ENCODE measurements at places on chromosomes 2 and 18. TPM values are rescaled to one million over a fixed set of nuclear protein-coding genes. Genes with fewer than 3 reads are reported as not detected.

RAB31 gene
- 48.6 TPM for total RNA-seq

ANAPC1 gene
- total RNA-seq = 54.8 TPM

CD207 gene
- not detected for total RNA-seq

GPR39 gene
- total RNA-seq = 3.2 TPM

PAIP2B gene
- total RNA-seq = under 0.01 TPM

TCF7L1 gene
- total RNA-seq = 4.3 TPM

TEKT4 gene
- not detected for total RNA-seq

DNA sequence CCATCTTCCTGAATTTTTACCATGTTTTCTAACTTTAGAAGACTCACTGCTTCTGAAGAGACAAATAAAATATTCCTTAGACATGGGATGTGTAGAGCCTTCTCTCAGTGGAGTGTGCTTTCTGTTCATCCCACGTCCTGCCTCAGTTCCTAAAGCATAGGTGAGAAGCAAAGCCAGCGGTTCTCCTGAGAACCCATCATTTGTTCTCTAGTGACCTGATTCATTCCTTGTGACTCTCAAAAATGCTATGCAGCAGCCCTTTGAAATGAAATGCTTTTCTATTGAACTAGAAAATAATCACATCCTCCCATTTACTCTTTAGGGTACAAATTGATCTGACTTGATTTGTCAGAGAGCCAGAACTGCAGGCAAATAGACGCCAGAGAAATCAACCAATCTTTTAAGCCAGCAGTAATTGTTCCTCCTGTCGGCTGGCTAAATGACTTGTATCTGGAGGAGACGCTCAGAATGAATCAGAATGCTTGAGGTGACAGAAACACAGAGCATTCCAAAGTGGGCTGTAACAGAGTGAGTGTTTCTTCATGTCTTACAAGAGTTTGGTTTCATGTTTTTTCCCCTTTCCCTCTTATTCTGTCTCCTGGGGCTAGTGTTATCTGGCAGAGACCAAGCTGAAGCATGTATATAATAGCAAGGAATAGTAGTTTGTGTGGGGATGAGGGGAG is 81.3 kb upstream of the TMEM178A start:
- DNase-seq = peak; percentile 53

DNA sequence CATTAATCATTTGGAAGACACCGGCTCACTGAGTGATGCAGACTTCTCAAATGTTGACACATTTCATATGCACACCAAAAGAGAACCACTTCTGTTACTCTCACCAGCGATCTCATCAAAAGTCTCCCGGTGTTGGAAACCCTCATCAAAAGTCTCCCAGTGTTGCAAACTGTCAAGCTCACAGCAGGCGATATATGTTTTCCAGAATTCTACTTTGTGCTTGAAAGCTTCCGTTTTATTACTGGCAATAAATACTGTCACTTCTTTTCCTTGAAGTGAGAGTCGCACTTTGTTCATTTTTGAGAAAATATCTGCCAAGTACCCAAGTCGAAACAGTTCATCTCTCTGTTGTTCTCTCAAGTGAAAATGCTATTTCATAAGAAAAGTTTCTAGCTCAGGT is 20.5 kb downstream of the MLPH start:
- DNase-seq = peak; percentile 37

DNA sequence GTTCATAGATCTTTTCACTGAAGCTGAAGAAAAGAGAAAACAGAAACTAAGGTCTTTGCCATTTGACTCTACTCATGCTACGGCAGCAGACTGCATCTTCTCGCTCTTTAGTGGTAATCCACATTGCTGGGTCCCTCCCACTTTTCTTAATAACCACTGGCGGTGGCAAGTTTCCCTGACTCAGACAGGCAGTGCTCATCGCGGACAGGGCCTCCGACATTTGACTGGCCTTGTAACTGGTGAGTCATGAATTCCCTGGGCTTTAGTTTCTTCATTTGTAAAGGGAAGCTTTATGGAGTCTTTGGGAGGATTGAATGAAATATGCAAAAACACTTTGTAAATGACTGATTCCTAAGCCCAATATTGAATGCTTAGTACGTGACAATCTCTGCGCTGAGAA is 238.2 kb upstream of the RBBP8 start:
- DNase-seq = peak; percentile 96

DNA sequence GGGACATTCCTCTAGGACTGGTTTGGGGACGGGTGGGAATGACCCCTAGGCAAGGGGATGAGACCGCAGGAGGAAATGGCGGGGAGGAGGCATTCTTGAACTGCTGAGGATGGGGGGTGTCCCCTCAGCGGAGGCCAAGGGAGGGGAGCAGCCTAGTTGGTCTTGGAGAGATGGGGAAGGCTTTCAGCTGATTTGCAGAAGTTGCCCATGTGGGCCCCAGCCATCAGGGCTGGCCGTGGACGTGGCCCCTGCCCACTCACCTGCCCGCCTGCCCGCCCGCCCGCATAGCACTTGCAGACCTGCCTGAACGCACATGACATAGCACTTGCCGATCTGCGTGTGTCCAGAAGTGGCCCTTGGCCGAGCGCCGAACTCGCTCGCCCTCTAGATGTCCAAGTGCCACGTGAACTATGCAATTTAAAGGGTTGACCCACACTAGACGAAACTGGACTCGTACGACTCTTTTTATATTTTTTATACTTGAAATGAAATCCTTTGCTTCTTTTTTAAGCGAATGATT is 4.9 kb downstream of the INHBB start:
- no peak for DNase-seq

DNA sequence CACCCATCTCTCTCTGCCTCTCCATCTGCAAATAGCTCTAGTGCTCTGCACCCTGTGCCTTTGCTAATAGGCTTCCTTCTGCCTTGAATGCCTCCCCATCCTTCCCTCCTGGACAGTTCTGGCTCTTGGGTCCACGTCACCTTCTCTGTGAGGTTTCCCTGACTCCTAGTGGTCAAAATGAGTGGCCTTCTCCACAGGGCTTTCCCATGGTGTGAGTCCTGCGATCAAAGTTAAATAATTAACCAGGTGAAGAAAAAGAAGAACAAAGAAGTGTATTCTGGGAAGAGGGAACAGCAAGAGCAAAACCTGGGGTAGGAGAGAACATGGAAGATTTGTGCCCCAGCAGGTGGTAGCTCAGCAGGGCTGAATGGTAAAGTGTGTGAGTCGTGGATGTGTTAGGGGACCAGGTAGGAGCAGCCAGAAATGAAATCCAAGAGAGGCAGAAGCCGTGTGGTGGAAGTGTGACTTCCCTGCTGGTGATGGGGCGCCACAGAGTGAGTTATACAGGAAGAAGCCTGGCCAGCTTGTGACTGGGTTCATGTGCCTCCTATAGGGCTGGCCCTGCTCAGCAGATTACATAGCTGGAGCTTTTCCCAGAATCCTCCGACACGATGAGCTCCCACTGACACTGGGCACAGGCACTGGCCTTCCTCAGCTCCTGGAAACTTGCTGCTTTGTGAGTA is 93.8 kb upstream of the LDAH start:
- peak; percentile 21 for DNase-seq

DNA sequence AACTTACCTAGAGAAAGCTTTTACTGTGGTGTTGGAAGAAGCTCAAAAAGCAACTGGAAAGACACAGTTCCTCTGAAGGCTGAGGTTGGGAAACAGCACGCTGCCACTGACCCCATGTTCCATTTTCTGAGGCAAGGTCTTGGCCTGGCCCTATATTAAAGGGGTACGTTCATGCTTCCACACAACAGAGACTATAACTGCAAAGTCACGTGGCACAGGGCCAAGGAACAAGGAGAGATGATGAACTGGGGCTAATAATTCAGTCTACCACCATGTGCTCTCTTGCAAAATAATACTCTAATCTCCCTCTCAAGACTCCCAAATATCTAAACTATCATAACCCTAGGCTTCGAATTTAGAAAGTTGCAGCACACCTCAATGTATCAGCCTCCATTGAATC is 381.6 kb downstream of the DSEL start:
- no peak for DNase-seq

DNA sequence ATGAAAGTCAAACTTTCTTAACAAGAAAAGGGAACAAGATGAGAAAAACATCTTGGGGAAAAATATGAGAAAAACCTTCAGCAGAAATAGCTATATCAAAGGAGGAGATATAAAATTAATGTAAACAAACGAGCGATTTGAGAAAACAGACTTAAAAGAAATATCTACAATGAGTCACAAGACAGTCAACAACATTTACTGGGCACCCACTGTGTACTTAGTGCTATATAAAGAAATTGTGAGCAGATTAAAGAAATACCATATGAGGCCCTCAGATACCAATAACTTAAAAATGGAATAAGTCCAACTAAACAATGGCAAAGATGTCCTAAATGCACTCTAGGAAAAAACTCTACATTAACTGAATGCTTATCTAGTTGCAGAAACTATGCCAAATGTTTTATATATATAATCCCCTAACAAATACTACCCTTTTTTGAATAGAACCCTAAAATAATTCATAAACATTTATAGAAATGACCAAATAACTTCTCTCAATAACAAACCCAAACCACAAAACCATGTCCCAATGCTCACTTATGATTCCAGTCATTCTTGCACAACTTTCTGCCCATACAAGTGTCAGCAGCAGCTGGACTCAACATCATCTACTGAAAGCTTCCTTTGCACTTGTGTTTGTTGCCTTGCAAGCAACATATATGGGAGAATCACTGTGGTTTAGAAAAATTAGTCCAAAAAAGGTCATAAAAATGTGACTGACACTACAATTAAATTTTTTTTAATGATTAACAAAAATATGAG is 83.5 kb downstream of the COBLL1 start:
- peak; percentile 91 for DNase-seq

GRCh38 chr2:175807031-175807873 is 194.8 kb downstream of the LNPK start:
- peak; percentile 83 for DNase-seq

DNA sequence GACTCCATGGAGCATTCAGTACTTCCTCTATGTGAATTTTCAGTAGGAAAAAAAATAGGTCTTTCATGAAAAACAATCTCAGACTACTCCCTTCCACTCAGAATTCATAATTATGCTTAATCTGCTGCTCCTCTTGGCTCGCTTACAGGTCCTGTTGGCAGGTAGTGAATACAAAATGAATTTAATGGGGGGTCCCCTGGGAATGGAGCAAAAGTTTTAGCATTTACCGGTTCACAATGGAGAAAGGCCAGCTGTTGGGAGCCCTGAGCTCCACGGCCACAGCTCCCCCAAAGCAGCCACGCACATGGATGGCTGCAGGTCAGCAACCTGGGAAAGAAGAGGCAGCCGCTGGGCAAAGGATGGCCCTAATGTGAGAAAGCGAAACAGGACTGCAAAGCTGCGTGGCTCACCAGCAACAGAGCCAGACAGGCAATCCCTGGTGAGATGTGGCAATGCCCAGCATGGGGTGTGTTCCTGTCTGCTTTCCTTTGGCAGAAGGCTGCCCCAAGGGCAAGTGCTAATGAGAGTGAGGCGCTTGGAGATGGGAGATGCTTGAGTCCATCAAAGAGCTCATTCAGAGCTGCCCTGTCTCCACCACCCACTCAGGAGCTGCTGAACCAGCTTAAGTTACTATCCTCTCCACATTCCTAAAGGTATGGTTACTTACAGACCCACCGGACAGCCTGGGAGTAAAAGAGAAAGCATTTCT is 447.4 kb downstream of the EPHA4 start:
- DNase-seq = no peak

- no peak for DNase-seq
Observed at GRCh38 chr2:17579605-17580318, 39.3 kb downstream of the VSNL1 start.

GRCh38 chr2:128134573-128134972 is 43.6 kb downstream of the UGGT1 start:
- no peak for DNase-seq

- no peak for DNase-seq
Observed at GRCh38 chr2:59789523-59789922, 763.9 kb downstream of the BCL11A start.

DNA sequence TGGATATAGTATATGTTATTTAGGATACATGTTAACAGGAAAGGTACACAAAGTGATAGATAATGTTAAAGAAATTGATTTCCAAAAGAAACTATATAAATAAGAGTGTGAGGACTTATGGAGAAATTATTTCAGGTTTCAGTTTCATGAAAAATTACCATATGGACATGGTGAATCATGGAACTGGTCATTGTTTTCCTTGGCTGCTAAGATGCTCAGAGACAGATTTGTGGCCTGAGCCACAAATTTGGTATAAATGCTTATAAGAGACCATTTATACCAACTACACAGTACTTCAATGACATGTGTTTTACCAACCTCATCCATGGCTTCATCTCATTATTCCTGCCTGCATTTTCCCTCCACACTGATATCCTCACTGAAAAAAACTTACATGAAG is 188.1 kb downstream of the FMNL2 start:
- DNase-seq = no peak

DNA sequence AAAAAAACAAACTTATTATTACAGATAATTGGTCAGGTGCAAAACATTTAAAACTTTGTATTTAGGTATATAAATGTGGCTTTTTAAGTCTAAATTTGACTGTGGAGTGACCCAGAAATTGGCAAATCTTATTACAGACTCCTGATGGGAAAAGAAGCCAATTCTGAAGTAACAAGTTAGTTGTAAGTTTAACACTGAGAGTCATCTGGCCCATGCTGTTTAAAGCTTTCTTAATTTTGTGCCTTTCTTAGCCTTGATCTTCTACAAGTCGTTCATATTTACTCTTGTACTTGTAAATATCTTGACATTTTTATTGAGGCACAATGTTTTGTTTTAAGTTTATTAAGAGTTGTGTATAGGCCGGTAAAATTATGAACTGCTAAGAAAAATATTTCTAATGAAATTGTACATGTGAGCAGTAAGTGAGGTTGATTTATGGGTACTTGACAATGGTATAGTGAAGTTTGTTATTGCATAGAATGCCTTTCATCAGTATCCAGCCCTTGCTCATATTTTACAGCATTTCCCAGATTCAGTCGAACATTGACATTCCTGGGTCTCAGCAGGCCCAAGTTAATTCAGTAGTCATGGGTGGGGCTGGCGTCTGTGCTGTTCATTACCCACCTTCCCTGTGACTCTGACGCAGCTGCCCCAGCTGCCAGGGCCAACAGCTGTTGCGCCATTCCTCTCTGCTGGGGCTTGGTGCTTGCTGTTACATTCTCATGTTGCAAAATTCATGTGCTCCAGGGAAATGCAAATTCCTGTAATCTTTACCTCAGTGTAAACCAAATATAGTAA is 121.4 kb downstream of the ZNF236 start:
- DNase-seq = peak; percentile 98

- peak; percentile 62 for DNase-seq
Observed at GRCh38 chr2:157150747-157151146, 106.8 kb upstream of the GALNT5 start.

- peak; percentile 60 for DNase-seq
Observed at GRCh38 chr2:176461809-176462670, 192.8 kb downstream of the MTX2 start.

- DNase-seq = peak; percentile 7
Observed at GRCh38 chr2:176729706-176730569, 460.7 kb downstream of the MTX2 start.

GRCh38 chr2:164589522-164589921 is 31.8 kb downstream of the GRB14 start:
- DNase-seq = peak; percentile 5

Measured in fibroblast of villous mesenchyme (primary cell).